ENCODE measurements at places on chromosomes 7 and 10. TPM values are rescaled to one million over a fixed set of nuclear protein-coding genes. Genes with fewer than 3 reads are reported as not detected.

- DNase-seq: no peak
These were observed 218.7 kb downstream of the ABCA13 start for GRCh38 chr7:48389977-48390376.

The MYH16 gene
- not detected for polyA plus RNA-seq

The UCMA gene
- polyA plus RNA-seq: not detected

GRCh38 chr10:62244088-62244487 is 24.6 kb downstream of the RTKN2 start:
- DNase-seq: no peak

Data from liver (tissue), 10 donors.